Fibroblast of villous mesenchyme (primary cell): ENCODE measurements at places on chromosomes 2 and 18. TPM values are rescaled to one million over a fixed set of nuclear protein-coding genes. Genes with fewer than 3 reads are reported as not detected.

Gene GPR155
- total RNA-seq, result 2.3 and 3.9 TPM in 2 replicates

Gene LRRC30
- total RNA-seq, result not detected in 2 replicates

DNA sequence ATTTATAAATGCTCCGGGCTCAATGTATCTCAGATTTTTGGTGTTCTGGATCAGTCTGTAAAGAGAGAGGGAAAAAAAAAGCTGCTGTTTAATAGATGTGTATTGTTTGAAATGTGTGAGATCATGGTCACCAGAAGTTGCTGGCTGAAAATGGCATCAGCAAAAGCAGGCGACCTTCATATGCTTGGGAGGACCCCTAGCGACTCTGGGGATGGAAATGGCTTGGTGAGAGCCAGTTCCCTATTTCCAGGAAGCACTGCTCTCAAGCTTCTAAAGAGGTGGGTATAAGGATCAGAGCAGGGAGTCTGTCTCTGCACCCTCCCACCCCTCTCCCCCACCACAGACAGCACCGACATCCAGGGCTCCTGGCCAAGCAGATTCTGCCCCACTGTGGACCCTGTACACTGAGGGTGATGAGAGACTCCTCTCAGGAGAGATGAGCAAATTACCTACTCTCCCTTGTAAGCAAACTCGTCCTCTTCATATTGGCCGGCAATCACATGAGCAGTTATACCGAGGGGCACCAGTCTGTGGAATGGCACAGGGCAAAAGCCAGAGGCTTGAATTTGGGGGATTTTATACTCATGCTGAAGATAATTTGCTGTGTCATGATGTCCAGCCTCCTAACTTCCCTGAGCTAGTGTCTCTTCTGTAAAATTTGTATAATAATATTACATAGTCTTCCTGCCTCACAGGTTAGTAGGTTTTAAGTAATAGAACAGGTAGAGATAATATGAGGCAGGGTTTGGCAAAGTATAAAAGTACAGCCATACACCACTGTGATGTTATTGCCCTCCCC, 29.6 kb downstream of the LHCGR start:
- no peak for DNase-seq

- DNase-seq, result no peak
These were observed 16.8 kb upstream of the KCNK3 start for GRCh38 chr2:26675651-26676255.

- no peak for DNase-seq
These were observed 36.8 kb downstream of the CHST10 start for GRCh38 chr2:100380681-100381080.

GRCh38 chr2:68428126-68428525, 39.0 kb downstream of the FBXO48 start:
- peak; percentile 10 for DNase-seq

- DNase-seq, result no peak
These were observed 225.0 kb downstream of the ALPK2 start for GRCh38 chr18:58403799-58404455.
